ENCODE measurements at places on chromosomes 11 and 22.

- no peak for DNase-seq
These were observed 45.3 kb downstream of the TMEM135 start for GRCh38 chr11:87083029-87083428.

GRCh38 chr11:20021771-20022362 is 138.4 kb downstream of the DBX1 start:
- DNase-seq, result no peak

GRCh38 chr11:124597626-124598025 is 13.6 kb upstream of the PANX3 start:
- DNase-seq, result no peak

DNA sequence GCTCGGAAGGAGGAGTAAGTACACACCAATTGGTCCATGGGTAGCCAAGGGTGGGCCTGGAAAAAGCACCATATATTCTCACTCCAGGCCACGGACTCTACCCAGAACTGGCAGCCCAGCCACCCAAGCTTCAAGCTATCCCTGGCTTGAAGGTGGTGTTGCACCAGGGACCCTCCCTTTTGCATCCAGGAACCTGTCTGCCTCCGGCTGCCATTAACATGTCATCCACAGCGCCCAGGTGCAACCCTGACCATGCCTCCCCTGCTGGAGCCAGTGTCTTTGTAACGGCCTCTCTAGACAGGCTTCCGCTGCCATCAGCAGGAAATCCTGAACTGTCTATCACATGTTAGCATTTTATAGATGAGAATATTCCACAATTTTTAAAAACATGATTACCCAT is 2158.5 kb upstream of the RAG2 start:
- DNase-seq, result no peak

DNA sequence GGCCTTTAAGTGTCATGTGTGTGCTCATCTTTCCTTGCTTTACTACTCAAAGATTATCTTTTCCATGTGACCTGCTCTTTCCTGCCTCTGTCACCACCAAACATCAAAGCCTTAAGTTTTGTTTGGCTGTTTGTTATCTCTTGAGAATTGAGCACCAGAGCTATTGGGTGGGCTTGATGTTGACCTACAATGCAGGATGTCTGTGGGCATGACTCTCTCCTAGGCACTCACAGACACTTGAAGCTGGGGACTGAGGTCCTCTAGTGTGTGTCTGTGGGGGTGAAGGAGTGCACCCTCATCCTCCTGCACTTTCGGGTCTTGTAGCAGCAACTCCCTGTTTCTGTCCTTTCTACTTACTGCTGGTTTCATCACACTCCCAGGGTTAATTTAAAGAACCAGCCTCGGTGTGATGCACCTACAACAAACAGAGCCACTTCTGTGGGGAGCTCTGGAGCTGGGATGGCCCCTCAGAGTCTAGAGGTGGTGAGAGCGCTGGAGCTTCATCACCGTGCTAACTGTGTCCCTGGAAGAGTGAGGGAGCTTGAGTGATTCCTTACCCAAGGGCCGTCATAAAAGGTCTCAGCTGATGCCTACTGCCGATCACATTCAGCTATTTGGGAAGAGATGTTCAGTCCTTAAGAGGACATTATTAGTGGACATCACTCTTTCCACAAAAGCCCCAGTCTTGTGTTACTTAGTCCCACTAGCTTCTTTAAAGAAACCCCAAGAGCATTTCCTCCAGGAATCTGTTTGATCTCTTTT is 56.3 kb downstream of the LRRC74B start:
- no peak for DNase-seq

DNA sequence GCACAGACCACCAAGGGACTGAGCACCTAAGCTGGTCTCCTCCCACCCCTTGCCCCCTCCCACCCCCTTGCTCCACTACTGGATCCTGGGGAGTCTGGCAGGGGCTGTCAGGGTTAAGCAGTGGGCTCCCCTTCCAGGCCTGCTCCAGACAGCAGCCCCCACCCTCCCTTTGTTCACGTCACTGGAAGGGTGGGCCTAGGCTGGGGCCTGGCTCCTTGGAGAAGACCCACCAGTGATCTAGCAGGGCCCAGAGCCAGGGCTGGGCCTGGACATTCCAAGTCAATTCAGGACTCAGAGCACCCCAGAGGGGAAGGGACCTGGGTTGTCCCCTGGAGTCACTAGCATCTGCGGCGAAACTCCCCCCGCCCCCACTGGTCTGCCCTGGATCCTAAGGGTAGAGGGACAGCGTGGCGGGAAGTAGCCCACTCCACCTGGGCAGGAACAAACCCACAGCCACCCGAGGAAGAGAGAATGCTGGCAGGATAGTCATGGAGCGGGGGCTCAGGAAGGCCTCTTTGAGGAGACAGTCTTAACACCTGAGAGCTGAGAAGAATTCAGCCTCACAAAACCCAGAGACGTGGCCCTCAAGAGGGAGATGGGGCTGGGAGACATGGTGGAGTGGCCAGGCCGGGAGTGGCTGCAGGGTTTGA is 45.8 kb downstream of the IGLL1 start:
- DNase-seq, result no peak

DNA sequence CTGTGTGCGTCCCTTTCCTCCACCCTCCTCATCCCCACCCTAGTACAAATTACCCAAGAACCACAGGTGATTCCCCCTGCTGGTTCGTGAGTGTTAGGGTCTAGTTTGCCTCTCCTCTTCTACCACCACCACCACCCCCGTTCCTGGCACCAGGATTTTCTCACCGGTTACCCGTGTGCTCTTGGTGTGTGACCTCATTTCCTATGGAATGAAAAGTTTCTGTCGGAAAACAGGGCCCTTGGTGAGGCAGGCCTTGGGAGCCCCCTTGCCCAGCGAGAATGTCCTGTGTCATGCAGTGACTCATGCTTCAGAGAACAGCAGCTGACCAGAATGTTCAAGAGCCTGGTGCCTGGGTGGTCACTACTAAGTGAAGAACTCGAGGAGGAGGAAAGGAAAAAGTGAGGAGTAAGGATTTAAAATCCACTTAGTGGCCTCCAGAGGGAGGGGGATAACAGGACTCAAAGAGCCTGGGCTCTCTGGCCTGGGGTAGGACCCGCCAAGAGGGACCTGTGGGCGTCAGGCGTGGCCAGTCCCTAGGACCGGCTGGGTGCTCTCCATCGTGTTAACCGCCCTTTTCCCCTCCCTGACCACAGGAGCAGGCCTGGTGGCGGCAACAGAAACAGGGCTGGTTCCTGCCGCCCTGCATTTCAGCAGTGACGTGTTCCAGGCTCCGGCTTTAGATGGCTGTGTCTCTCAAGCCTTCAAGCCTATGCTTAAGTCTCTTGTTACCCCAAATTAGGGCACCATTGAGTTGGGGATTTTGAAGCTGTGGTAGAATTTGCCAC is 30.2 kb downstream of the C22orf31 start:
- DNase-seq, result no peak

DNA sequence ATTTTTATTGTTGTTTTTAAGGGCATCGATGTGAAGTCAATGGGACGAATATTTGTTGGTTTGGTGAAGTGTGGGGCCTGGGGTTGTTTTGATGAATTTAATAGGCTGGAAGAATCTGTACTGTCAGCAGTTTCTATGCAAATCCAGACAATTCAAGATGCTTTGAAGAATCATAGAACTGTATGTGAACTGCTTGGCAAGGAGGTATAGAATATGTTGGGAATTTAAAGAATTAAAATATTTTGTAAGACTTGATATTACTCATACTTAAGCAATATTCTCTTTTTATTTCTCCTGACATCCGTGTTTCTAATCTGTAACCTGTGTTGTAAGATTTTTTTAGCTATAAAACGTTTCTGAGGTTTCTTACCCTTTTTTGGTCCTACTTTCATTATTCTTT is 61.6 kb downstream of the DYNC2H1 start:
- no peak for DNase-seq

DNA sequence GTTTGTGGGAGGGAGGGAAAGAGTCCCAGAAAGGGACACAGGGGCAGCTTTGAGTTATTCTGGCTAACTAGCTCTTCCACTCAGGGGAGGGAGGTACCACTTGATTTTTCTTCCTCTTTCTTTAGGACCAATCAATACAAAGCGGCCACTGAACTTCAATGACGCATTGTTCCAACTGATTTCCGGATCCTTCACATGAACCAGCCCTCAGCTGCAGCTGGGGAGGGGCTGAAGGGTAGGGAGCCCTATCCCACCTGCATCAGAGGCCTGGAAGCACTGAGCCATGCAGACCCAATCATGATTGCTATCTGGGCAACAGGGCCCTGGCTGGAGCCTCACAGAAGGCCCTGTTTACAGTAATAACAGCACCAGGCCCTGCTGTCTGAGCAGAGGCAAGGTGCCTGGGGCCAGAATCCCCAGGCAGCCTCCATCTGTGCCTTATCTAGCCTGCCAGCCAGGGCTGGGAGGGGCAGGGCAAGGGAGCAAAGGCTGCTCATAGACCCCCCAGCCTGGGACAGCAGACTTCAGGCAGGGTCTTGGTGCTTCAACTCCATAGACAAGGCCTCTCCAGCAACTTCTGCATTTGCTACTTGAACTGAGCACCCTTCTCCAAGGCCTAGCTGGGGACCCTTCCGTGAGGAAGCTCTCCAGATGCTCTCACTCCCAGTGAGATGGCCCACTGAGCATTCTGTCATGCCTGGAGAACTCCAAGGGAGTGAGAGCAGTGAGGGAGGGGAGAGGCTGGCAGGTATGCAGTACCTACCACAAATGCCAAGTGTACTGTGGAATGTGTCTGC is 22.5 kb downstream of the CLPB start:
- DNase-seq, result no peak

- no peak for DNase-seq
These were observed 49.9 kb upstream of the CDON start for GRCh38 chr11:126112547-126112946.

- DNase-seq, result peak; percentile 13
These were observed 4.3 kb upstream of the OR51V1 start for GRCh38 chr11:5204787-5205186.

Measured in left renal cortex interstitium (tissue), 4 donors.